ENCODE measurements at places on chromosomes 1 and 21. TPM values are rescaled to one million over a fixed set of nuclear protein-coding genes. Genes with fewer than 3 reads are reported as not detected.
A peak's percentile ranks its signal among the peaks of the same experiment; 100 is the strongest.

DNA sequence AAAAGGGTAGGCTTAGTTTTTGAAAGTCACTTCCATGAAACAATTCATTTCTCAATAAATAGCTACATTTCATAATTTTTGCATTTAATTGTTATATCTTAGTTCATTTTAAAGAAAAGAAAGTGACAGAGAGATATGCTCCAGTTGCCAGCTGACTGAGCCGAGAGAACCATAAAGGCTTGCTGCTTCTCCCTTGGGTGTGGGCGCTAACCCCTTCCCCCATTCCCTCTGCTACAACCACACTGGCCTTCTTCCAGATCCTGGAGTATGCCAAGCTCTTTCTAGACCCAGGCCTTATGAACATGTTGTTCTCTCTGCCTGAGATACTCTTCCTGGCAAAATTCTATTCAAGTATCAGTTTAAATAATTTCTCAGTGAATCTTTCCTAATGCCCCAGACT, 12.3 kb downstream of the SORT1 start:
- DNase-seq: no peak

DNA sequence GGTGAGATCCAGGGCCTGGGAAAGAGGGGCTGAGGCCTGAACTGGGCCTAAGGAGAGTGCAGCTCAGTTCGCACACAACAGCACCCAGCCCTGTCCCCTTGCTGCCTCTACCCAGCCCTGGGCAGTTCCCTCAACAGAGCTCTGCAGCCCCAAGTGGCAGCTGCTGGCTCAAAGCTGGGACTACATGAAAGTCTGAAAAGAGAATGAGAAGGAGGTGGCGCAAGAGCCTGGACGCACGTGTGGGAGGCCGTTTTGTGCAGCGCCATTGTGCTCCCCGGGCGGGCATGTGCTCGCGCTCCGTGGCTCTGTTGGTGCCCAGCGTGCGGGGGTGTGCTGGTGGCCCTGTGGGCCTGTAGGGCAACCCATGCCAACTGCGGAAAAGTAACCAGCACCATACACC, 10.3 kb downstream of the GPR37L1 start:
- no peak for DNase-seq

- DNase-seq: no peak
Measured at GRCh38 chr1:101497881-101498559, 261.2 kb downstream of the S1PR1 start.

- no peak for DNase-seq
Measured at GRCh38 chr1:7842517-7842916, 10.3 kb downstream of the UTS2 start.

GRCh38 chr21:36744560-36745231, 45.8 kb downstream of the SIM2 start:
- no peak for DNase-seq

- no peak for DNase-seq
Measured at GRCh38 chr1:182003953-182004586, 57.4 kb downstream of the ZNF648 start.

GRCh38 chr1:178713259-178713658, 11.8 kb upstream of the RALGPS2 start:
- DNase-seq: no peak

DNA sequence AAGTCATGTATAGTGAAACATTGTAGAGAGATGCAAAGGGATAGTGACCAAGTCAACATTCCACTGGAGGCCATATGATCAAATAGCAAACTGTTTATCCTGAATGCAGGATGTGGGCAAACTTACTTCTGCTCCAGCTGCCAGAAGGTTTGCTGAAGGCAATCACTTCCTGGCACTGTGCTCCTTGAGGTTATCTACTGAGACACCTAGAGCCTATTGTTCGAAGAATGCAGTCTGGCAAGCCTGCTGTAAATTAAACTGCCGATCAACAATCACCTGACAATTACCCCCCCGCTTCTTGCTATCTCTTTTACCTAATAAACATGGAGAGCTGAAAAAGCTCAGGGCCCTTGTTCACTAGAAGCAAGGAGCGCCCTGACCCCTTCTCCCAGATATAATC, 139.4 kb upstream of the B3GALT2 start:
- peak; percentile 22 for DNase-seq

DNA sequence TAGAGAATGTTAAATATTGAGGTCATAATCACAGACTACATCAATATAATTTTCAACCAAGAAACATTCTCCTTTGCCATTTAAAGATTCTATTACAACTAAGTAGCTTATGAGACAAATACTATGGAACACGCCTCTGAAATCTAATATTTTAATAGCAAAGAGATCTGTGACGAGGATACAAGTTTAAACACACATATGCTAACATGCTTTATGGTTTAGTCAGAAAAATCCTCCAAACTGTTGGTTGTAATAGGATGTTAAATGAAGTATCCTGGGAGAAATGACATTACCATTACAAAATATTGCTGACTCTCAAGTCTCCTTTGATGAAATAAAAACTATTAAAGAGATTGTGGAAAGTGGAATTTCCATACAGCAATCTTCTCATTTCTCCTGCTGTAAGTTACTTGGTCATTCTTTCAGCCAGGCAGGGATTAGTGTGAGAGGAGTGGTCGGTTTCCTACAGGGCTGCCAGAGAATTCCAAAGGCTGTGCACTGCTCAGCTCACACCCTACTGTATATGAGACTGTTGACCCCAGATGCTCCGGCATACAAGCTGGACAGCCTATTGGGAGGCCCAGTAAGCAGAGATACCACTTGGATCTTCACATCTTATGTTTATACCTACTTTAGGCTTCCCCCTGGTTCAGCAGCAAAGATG, 26.6 kb downstream of the SCYL3 start:
- peak; percentile 54 for DNase-seq

GRCh38 chr1:22816803-22817202, 106.2 kb downstream of the EPHB2 start:
- DNase-seq: no peak

GRCh38 chr1:94061513-94062443, 59.2 kb downstream of the ABCA4 start:
- peak; percentile 80 for DNase-seq

GRCh38 chr1:41662765-41663437, 178.4 kb upstream of the EDN2 start:
- DNase-seq: peak; percentile 84

- DNase-seq: no peak
Measured at GRCh38 chr1:207059881-207060280, 6.8 kb downstream of the PFKFB2 start.

- DNase-seq: no peak
Measured at GRCh38 chr1:53956308-53957168, 10.4 kb downstream of the LRRC42 start.

GRCh38 chr21:25170681-25171080, 436.6 kb downstream of the MRPL39 start:
- no peak for DNase-seq

DNA sequence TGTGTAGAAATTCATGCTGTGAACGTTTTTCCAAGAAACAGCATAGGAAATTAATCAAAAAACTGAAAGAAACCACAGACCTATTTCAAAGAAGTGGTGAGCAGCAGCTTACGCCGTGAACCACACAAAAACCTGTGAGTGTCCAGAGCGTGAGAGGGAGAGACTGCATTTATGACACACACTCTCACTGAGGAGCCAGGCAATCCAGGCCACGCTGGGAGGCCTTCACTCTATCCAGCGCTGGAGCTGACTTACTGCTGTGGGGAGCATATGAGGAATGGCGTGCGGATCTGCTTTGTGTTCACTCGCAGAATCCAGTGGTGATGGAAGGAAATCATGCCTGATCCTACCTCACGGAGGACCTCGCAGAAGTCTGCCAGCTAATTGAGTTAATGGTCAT, 12.7 kb downstream of the ADAMTS1 start:
- DNase-seq: no peak

DNA sequence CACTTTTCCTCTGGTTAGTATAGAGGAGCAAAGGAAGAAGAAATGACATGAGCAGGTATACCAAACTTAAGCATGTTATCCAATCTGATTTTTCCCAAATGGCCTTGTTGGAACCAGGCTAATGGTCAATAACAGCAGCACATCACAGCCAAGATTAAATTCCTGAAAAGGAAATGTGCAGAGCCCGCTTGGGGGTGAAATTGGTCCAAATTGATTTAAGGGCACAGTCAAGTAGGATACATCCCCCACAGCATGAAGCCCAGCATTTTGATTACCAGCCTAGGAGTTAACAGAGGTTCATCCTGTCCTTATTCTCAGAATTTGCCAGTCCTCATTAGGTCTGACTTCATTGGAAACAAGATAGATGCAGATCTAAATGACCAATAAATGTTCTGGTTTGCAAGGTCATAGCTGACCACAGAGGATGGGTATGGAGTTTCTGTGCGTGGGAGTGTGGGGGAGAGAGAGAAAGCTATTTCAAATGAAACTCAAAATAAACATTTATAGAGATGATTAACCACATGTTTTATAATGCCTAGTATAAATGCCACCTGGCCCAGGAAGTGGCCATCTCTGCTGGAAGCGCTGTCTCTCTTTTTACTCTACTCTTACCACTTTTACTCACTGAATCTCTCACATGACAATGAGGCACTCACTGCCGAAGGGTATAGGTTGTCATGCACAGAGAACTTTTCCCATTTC, 38.7 kb downstream of the RGS5 start:
- peak; percentile 80 for DNase-seq

- DNase-seq: no peak
Measured at GRCh38 chr1:24640288-24640687, 2.8 kb upstream of the SRRM1 start.

GRCh38 chr21:26617176-26617575, 44.1 kb upstream of the CYYR1 start:
- no peak for DNase-seq

GRCh38 chr1:98232678-98233077, 311.8 kb upstream of the DPYD start:
- no peak for DNase-seq

Gene NECTIN4
- total RNA-seq: 0.18 TPM

Gene EDN2
- not detected for total RNA-seq

Gene KCNC4
- 0.18 TPM for total RNA-seq

Gene LCE1E
- not detected for total RNA-seq

Gene PCAT6
- total RNA-seq: 0.56 TPM

Gene ACTL8
- total RNA-seq: 0.28 TPM

Gene CHML
- total RNA-seq: 34.2 TPM

Gene ELF3
- not detected for total RNA-seq

Gene DYRK3
- 21.1 TPM for total RNA-seq

Gene LRRC42
- 47.5 TPM for total RNA-seq

Gene SLAMF7
- not detected for total RNA-seq

Gene CASQ1
- not detected for total RNA-seq

Measured in IMR-90 (cell line).